ENCODE measurements at places on chromosomes 4 and X.

- no peak for DNase-seq
Measured at GRCh38 chrX:45068569-45068968, 132.1 kb downstream of the DIPK2B start.

DNA sequence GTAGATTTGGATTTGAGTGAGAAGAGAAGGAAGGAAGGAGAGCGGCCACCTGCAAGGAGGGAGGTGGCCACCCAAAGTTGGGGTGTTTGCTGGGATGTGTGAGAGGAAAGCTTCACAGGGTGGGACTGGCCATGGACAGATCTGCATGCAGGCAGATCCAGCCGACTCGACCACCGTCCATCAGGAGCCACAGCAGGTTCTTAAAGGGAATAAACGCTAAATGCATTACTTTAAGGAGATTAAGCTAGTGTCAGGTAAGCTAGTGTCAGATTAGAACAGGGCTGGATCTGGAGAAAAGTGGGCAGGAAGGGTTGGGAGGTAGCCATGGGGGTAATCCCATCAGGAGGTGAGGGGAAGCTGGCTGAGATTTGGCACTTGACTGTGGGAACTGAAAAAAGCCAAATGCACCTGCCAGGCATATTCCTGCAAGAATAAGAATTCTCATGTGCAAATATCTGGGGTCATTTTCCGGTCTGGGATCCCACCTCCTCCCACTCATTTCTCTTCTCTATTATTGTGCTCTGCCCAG lies 79.6 kb downstream of the MGST2 start:
- DNase-seq, result no peak

DNA sequence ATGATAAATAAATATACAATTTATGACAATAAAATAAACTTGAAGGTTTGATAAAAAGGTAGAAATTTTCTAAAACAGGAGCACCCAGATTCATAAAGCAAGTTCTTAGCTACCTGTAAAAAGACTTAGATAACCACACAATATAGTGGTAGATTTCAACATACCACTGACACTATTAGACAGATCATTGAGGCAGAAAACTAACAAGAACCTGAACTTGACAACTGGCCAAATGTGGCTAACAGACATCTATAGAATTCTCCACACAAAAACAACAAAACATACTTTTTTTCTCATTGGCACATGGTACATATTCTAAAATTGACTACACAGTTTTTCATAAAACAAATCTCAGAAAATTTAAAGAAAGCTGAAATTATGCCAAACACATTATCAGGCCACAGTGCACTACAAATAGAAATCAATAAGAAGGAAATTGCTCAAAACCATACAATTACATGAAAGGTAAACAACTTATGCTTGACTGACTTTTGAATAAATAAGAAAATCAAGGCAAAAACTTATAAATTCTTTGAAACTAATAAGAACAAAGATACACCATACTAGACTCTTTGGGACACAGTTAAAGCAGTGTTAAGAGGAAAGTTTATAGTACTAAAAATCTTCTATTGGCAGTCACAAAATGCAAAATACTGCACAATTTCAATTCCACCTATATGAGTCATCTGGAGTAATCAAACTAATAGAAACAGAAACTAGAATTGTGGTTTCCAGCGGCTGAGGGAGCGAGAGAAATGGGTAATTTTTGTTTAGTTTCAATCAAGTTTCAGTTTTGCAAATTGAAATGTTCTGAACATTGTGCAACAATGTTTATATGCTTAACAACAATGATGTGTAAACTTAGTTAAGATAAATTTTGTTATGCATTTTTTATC lies 925.6 kb downstream of the SH3BGRL start:
- no peak for DNase-seq

GRCh38 chr4:26088433-26088928 lies 174.5 kb downstream of the SMIM20 start:
- peak; percentile 81 for DNase-seq

- DNase-seq, result peak; percentile 98
Measured at GRCh38 chr4:181952478-181952877, 290.7 kb upstream of the TENM3 start.
